Immature natural killer cell (primary cell): ENCODE measurements at places on chromosomes 2 and 18.

DNA sequence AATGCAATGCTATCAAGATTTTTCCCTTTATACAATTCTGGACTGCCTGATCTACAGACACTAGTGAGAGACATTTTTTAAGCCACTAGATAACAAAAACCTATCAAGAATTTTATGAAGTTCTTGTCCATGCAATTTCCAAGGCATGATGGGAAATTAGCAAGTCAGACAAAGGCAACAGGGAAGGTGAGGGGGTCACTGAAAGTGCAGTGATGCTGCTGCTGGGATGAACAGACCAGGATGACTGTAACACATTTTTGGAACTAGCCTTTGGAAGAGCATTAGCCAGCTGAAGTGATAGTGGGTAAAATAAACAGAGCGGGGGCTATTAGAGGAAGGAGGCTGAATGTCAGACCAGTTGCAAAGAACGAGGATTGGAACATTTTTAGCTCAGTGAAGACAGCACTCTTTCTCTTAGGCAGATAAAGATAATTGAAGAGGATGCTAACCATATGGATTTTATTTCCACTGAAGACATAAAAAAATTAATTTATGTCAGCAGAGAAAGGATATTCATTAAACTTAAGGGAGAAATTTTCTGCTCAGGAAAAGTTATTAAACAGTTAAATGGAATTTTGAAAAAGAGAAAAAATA lies 17.9 kb downstream of the NRXN1 start:
- no peaks in the 10 kb centered on the region for H3K4me1 ChIP-seq
- no peak overlapping the region for H3K4me3 ChIP-seq
- H3K36me3 ChIP-seq, result no peaks in the 10 kb centered on the region
- no peak overlapping the region for H3K27ac ChIP-seq
- H3K27me3 ChIP-seq, result peaks cover 3% of the 10 kb centered on the region
- DNase-seq, result no peak

- H3K27me3 ChIP-seq, result no peaks in the 10 kb centered on the region
- no peaks in the 10 kb centered on the region for H3K4me1 ChIP-seq
- H3K36me3 ChIP-seq, result no peaks in the 10 kb centered on the region
- H3K27ac ChIP-seq, result no peak overlapping the region
- no peak overlapping the region for H3K4me3 ChIP-seq
- no peak for DNase-seq
These were observed 10.2 kb upstream of the FAP start for GRCh38 chr2:162253435-162253834.

- no peak overlapping the region for H3K27ac ChIP-seq
- H3K4me1 ChIP-seq, result peaks cover 9% of the 10 kb centered on the region
- H3K36me3 ChIP-seq, result peaks cover 13% of the 10 kb centered on the region
- H3K27me3 ChIP-seq, result no peaks in the 10 kb centered on the region
- H3K4me3 ChIP-seq, result no peak overlapping the region
These were observed 117.3 kb downstream of the THADA start for GRCh38 chr2:43478412-43479086.

DNA sequence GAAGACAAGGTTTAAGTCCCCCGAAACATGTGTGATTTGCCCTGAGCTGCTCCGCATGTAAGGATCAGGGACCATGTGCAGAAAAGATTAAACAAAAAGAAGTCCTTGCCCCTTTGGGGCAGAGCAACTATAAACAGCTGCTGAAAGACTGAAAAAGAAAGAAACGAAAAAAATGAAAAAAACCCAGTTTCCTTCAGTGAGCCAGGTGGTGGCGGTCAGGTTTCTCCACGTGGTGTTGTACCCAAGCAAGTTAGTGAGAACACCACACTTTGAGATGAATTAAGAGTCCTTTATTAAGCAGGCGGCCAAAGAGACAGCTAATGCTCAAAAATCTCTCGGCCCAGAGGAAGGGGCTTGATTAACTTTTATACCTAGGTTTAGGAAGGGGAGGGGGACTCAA lies 404.9 kb upstream of the SYT4 start:
- no peak for DNase-seq
- H3K27ac ChIP-seq, result no peak overlapping the region
- H3K27me3 ChIP-seq, result peaks cover 1% of the 10 kb centered on the region
- H3K36me3 ChIP-seq, result no peaks in the 10 kb centered on the region

GRCh38 chr2:130376433-130377293 lies 20.8 kb downstream of the PTPN18 start:
- peaks cover 90% of the 10 kb centered on the region for H3K4me1 ChIP-seq
- DNase-seq, result no peak
- H3K27me3 ChIP-seq, result no peaks in the 10 kb centered on the region
- H3K27ac ChIP-seq, result peak overlapping the region; percentile 85
- H3K36me3 ChIP-seq, result peaks cover 29% of the 10 kb centered on the region
- peak overlapping the region; percentile 53 for H3K4me3 ChIP-seq

- H3K36me3 ChIP-seq, result no peaks in the 10 kb centered on the region
- peaks cover 10% of the 10 kb centered on the region for H3K27me3 ChIP-seq
- no peak overlapping the region for H3K4me3 ChIP-seq
- H3K27ac ChIP-seq, result no peak overlapping the region
- no peaks in the 10 kb centered on the region for H3K4me1 ChIP-seq
- peak; percentile 0 for DNase-seq
These were observed 61.3 kb upstream of the RAPGEF4 start for GRCh38 chr2:172674034-172674967.

DNA sequence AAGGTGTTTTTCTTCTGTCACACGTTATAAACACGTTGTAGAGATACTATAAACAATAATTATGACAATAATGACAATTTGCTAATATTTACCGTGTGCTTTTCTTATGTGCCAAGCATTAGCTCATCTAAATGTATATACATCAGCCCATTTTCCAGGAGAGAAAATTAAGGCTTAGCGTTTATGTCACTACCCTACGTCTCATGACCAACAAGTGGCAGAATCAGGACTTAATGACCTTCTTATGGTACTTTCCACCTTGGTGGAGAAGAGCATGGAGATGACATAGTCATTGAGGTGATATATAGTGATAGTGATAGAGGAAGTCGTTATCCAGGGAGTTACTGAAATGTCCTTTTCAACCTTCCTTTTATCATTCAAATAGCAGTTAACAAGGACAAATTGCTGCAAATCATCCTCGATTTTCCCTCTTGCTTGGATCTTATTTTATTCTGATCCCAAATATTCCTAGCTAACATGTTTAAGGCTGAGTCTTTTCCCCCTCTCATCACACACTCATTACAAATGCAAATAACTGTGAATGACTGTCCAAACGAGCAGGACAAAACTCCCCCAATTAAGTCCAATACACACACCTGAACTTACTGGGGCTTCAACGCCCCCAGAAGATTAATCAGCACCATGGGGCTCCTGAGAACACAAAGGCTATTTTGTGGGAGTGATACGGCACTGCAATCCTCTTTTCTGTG lies 27.3 kb downstream of the SPRED2 start:
- no peaks in the 10 kb centered on the region for H3K36me3 ChIP-seq
- no peak overlapping the region for H3K4me3 ChIP-seq
- H3K27ac ChIP-seq, result no peak overlapping the region
- H3K27me3 ChIP-seq, result peaks cover 6% of the 10 kb centered on the region
- H3K4me1 ChIP-seq, result peaks cover 20% of the 10 kb centered on the region

DNA sequence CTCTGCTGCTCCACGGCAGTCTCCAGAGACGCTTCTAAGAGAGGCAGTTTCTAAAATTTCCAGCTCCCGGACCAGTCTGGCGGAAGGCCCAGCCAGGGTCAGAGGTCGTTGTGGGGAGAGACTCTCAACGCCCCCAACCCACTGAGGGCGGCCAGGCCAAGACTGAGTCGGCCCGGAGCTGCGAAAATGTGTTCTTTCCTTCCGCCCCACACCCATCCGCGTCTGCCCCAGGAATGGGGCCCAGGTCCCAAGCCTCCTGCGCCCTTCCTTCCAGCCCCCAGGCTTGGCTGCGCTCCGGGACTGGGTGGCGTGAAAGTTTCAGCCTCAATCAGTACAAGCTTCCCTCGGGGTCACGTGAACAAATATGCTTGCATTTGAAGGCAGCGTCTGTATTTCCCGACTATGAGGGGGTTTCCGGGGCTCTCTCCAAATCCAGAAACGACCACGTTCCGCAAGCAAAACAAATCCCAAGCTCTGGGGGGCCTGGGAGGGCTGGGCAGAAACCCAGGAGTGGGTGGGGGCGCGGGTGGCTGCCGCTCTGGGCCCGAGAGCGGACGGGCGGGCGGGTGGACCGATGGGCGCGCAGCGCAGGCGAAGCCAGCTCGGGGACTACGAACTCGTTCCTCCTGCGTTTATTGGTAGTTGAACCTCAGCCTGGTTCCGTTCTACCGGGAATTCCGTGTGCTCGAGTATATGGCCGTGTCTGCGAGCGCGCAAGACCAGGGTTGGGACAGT lies 3.3 kb downstream of the HOXD3 start:
- H3K4me1 ChIP-seq, result peaks cover 2% of the 10 kb centered on the region
- DNase-seq, result no peak
- H3K36me3 ChIP-seq, result peaks cover 10% of the 10 kb centered on the region
- H3K27me3 ChIP-seq, result peaks cover 25% of the 10 kb centered on the region
- no peak overlapping the region for H3K27ac ChIP-seq
- no peak overlapping the region for H3K4me3 ChIP-seq

DNA sequence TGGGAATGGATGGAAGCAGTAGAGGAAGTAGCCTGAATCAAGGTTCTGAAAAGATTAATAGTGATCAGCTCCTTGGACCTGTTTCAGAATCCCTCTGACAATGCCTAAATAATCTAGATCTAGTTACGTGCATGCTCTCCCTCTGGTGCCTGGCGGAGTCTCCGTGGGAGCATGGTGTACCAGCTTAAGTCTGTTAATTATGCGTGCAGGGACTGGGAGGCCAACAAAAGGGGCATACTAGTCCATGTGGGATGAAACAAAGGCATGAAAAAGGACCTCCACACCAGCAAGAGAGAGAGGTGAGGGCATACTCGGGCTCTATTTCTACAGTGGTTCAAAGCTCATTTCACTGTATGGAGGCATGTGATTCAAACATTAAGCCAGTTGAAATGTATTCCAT lies 200.3 kb downstream of the DPP4 start:
- H3K27me3 ChIP-seq, result peaks cover 3% of the 10 kb centered on the region
- no peak overlapping the region for H3K4me3 ChIP-seq
- no peak overlapping the region for H3K27ac ChIP-seq
- no peaks in the 10 kb centered on the region for H3K4me1 ChIP-seq
- DNase-seq, result no peak

- H3K27ac ChIP-seq, result no peak overlapping the region
- peaks cover 2% of the 10 kb centered on the region for H3K27me3 ChIP-seq
- peaks cover 12% of the 10 kb centered on the region for H3K4me1 ChIP-seq
- no peak overlapping the region for H3K4me3 ChIP-seq
These were observed 6.9 kb upstream of the STAT1 start for GRCh38 chr2:191020742-191021381.

- no peak for DNase-seq
- H3K27ac ChIP-seq, result no peak overlapping the region
- peaks cover 42% of the 10 kb centered on the region for H3K36me3 ChIP-seq
- no peak overlapping the region for H3K4me3 ChIP-seq
- H3K27me3 ChIP-seq, result no peaks in the 10 kb centered on the region
These were observed 126.2 kb downstream of the EHBP1 start for GRCh38 chr2:62831729-62832128.

DNA sequence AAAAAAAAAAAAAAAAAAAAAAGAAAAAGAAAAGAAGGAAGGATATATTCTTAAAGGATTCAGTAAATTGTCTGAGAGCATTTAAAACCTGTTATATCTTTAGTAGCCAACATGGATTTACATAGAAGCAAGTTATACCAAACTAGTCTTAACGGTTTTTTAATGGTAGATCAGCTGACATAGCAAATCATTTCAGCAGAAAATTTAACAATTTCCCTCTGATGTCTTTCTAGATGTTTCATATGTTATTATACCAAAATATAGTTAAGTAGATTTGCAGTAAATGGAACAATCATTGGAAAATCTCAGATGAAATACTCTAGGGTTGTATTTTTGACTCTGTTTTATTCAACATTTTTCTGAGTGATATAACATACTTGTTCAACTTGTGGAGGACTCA lies 72.9 kb downstream of the BABAM2 start:
- no peaks in the 10 kb centered on the region for H3K27me3 ChIP-seq
- no peak for DNase-seq
- H3K36me3 ChIP-seq, result peaks cover 8% of the 10 kb centered on the region

- no peak for DNase-seq
- H3K4me3 ChIP-seq, result no peak overlapping the region
- H3K4me1 ChIP-seq, result no peaks in the 10 kb centered on the region
- peaks cover 3% of the 10 kb centered on the region for H3K36me3 ChIP-seq
- H3K27me3 ChIP-seq, result peaks cover 3% of the 10 kb centered on the region
- H3K27ac ChIP-seq, result no peak overlapping the region
These were observed 196.3 kb upstream of the SIX3 start for GRCh38 chr2:44744961-44745892.

DNA sequence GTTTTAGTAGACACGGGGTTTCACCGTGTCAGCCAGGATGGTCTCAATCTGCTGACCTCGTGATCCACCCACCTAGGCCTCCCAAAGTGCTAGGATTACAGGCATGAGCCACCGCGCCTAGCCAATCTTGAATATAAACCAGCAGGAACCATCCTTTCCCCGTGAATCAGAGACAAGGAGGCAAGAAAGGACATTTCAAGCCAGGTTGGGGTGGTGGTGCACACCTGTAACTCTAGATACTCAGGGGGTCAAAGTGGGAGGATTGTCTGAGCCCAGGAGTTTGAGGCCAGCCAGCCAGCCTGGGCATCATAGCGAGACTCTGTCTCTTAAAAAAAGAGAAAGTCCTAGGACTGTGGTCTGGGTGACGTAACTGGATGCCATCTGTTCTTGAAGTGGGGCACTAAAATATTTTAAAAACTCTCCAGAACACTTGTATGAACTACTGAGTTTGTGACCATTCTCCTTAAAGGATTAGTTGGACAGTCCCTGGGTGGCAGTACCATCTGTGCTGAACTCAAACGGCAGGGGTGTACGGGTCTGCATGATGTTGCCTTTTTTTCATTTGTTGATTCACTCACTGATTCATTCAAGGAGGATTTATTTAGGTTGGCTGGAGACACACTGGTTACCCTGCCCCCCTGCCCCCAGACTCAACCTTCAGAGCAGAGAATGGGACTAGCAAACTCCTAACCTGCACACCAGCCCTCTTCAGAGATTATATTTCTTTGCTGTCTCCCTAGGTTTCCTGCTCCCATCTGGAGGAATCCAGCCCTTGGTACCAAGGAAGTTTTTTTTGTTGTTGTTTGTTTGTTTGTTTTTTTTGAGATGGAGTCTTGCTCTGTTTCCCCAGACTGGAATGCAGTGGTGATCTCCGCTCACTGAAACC lies 2.9 kb upstream of the TLX2 start:
- no peak overlapping the region for H3K27ac ChIP-seq
- peaks cover 29% of the 10 kb centered on the region for H3K27me3 ChIP-seq
- peaks cover 4% of the 10 kb centered on the region for H3K36me3 ChIP-seq
- H3K4me3 ChIP-seq, result no peak overlapping the region
